Gastroesophageal sphincter (tissue), 4 donors: ENCODE measurements at places on chromosomes 2 and 18.

DNA sequence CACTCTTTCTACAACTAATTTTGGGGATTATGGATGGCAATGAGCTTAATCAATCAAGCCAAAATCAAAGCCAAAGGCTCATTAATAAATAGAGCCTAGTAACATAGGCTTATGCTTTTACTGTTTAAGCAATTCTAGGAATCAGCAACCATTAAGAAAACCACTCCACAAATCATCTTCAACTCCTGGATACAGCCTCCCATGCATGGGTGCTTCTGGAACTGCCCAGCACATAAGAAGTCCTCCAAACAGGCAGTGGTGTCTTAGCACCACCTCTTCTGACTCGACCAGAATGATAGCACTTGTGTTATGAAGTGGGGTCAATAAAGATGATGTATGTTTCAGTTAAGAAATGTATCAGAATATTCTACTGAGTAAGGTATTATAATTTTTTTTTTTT is 104.4 kb upstream of the SERPINE2 start:
- ATAC-seq, result no peak

DNA sequence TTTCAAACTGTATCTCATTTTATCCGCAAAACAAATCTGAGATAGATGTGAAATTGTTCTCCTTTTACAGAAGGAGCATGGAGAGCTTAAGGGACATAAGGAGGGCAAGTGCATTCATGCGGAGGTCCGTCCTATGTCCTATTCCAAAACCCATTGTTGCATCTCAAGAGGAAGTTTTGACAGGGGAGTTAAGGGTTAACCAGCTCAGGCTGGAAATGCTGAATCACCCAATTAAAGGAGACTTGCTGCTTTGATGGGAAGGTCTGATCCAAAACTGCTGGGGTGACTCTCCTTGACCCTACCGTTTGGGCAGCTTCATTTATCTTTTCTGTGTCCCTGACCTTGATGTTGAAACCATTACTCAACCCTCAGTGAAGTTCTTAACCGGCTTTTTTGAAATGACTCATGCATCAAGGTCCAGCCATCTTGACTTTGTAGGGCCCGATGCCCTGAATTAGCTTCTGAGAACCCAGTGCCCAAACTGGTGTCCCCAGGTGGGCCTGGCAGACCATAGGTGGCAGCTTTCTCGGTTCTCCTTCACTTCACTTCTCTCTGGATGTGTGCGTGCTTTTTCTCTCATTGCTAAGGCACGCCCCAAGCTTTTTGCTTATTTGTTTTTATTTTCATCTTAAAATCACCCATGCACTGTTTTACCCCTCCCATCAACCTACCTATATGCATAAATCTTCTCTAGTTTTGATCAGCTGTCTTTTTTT is 15.9 kb upstream of the TXNDC2 start:
- ATAC-seq, result peak; percentile 78

DNA sequence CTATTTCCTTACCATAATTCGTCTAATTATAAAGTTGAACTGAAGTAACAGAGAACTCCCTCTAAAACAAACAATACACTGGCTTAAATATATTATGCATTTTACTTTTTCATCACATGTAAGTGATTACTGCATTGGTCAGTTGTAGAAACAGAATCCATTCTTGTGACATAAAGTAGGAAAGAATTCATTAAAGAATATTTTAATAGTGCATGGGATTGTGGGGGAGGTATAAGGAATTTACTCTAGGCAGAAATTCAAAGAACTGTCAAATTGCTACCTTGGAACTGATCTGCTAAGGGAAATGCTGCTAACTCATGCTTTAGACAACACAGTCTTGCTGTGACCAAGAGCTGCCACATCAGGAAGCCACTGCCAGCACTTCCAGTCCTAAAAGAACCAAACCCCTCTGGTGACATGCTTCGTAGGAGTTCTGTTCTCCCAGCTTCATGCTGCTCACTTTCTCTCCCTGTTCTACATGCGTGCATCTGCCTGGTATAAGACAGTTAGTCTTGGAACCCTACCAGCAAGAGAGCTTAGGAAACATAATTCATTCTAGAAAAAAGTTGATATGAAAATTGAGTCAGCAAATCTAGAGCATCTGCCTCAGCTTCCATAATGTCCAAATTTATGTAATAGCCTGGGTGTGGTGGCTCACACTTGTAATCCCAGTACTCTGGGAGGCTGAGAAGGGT is 1137.6 kb upstream of the NXPH2 start:
- no peak for ATAC-seq

DNA sequence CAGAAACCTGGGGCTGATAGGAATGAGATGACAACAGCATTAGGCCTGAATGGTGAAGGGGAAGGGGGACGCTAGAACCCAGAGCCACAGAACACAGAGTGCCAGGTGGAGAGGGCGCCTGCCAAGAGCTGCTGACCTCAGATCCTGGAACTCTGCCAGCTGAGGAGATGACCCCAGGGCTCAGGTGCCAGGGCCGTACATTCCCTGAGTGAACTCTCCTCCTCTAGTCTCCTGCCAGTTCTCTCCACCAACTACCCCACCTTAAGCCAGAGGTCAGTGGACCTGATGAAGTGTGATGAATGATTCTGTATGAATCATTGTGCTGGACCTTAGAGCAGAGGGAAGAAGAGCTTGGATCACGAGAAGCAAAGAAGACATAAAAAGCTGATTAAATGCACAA is 1582.2 kb upstream of the ACVR2A start:
- ATAC-seq, result no peak

DNA sequence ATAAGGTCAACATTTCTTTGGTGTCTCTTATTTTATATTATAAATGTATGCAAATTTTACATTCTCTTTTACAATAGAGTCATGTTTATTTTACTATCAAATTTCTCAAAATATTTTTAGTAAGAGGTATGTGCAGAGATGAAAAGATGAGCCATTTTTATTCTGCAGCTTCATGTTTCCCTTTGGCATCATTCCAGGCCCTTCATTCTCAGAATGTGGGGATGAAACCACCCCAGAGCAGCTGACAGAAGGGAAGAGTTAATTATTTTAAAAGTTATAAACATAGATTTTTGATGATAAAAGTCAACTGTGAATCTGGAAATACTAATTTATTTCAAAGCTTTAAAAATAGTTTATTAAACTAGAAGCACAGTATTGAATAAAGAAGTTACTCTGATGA is 12.8 kb upstream of the FSHR start:
- no peak for ATAC-seq

DNA sequence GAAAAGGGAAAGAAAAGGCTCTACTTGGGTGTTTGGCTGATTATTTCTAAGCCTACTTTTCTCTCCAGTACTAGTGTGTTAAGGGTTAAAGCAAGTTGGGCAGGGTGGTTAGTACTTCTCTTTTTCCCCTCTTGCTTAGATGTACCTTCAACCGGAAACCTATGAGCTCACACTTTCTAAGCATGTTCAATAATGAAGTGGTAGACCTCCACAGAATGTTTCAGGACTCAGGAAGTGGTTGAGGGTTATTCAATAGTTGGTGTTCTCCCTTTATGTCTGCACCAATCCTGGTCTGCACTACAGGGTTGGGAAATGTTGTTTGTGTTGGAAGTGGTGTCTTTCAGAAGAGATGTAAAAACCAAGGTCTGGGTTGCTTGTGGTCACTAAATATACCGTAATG is 137.1 kb downstream of the ZEB2 start:
- ATAC-seq, result peak; percentile 48

- no peak for ATAC-seq
These were observed 98.4 kb upstream of the SEC11C start for GRCh38 chr18:59041296-59041695.

- peak; percentile 83 for ATAC-seq
These were observed 90.2 kb downstream of the FAM161A start for GRCh38 chr2:61763605-61764034.

DNA sequence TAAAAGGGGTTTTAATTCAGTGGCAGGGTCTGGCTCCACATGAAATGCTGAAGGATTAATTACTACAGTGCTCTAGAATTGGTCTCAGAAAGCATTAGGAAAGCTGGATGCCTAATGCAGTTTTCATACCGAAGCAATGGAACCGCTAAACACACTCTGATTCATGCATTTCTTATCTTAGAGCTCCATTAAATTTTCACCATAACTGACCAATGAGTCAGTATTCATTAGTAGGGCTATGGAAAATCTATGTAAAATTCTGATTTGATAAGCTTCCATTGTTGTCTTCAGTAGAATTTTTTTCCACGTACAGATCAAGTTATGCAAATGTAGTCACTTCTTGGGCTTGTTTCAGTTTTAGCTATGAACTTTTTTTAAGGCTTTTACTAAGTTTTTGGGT is 359.9 kb downstream of the ARHGAP15 start:
- no peak for ATAC-seq

DNA sequence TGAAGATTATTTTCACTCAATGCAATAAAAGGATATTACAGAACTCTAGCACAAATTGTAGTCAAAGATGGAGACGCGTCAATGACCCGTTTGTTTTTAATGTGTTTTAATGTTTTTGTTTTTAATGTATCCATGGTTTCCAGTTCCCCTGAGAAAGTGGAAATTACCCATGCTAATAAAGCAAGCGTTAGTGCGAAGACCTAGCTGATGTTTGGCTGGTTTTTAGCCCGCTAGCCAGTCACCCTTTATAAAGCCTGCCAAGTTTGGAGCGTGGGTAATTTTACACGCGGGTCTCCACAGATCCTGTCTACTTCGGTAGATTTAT is 430 bp upstream of the CHMP1B start:
- peak; percentile 70 for ATAC-seq

- ATAC-seq, result no peak
These were observed 387.8 kb upstream of the RAB12 start for GRCh38 chr18:8221452-8221851.

DNA sequence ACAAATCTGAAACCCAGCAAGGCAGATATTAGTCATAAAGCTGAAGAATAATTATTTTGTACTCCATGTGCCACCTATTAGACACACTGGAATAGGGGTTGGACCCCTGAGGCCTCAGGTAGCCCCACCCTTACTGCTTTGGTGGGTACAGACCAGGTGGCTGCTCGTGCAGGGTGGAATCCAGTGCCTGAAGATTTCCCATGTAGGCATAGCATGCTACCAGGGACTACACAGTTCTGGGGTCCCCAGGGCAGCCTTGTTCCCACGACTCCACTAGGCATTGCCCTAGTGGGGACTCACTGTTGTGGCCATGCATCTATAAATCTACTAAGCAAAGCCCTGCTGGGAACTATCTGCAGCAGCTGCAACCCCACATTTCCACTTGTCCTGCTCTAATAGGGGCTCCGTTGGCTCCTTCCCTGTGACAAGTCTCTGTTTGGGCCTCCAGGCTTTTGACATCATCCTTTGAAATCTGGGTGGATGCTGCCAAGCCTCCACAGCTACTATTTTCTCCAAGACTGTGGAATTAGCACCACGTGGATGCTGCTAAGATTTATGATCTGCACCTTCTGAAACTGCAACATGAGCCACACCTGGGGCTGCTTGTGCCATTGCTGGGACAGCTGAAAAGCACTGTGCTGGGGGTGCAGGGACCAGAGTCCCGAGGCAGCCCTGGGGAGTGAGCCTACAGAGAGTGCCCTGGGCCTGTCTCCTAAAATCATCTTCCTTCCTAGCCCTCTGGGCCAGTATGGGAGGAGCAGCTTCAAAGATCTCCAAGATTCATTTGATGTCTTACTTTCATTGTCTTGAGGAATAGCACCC is 303.8 kb downstream of the FSIP2 start:
- no peak for ATAC-seq

DNA sequence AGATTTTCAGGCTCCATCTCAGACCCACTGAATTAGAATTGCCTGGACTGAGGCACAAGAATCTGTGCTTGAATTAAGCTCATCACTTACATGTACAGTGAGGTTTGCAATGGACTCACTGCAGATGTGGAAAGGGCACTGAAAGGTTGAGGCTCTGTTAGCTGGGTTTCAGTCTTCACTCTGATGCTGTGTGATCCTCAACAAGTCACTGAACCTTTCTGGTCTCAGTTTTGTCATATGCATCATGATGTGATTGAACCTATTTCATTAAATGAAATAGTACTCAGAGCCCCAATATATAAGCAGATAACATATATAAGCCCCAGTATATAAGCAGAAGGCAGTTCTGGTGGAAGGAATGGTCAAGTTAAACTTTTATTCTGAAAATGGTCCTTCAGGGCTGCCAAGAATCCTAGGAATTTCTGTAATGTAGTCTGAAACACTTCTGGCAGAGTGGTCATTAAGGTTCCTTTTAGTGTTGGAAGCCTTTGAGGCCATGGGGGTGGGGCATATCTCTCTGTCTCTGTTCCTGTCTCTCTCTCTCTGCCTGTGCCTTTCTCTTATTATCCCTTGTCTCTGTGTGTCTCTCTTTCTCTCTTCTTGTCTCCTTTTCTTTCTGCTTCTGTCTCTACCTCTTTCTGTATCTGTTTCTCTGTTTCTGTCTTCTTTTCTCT is 110.4 kb downstream of the ADCYAP1 start:
- ATAC-seq, result no peak
